ENCODE measurements at places on chromosomes 6 and 20.

DNA sequence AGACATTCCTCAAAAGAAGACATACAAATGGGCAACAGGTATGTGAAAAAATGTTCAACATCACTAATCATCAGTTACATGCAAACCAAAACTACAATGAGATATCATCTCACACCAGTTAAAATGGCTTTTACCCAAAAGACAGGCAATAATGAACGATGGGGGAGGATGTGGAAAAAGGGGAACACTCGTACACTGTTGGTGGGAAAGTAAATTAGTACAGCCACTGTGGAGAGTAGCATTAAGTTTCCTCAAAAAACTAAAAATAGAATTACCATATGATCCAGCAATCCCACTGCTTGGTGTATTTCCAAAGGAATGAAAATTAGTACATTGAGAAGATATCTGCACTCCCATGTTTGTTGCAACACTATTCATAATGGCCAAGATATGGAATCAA, 8.6 kb upstream of the TMEM170B start:
- DNase-seq: no peak

GRCh38 chr20:61520893-61521460, 268.9 kb downstream of the CDH4 start:
- no peak for DNase-seq

DNA sequence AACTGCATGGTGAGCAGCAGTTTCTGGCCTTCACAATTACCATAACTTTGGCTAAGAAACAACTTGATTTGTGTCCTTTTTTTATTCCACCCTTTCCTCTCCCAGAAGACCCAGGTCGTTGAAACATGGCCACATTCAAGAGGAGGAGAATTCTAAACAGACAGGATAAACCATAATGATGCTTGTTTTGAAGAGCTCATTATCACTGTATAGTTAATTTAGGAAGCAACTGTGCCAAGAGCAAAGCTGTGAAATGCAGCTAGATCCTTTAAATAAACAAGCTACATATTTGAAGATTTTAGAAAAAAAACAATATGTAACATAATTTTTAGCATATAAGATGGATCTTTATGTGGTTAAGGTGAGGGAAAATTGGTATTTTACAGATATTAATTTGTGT, 104.5 kb downstream of the KLHL32 start:
- DNase-seq: no peak

- DNase-seq: no peak
These were observed 16.9 kb upstream of the ZSCAN16 start for GRCh38 chr6:28107506-28107905.

GRCh38 chr20:47133809-47134456, 222.6 kb downstream of the ZMYND8 start:
- no peak for DNase-seq

DNA sequence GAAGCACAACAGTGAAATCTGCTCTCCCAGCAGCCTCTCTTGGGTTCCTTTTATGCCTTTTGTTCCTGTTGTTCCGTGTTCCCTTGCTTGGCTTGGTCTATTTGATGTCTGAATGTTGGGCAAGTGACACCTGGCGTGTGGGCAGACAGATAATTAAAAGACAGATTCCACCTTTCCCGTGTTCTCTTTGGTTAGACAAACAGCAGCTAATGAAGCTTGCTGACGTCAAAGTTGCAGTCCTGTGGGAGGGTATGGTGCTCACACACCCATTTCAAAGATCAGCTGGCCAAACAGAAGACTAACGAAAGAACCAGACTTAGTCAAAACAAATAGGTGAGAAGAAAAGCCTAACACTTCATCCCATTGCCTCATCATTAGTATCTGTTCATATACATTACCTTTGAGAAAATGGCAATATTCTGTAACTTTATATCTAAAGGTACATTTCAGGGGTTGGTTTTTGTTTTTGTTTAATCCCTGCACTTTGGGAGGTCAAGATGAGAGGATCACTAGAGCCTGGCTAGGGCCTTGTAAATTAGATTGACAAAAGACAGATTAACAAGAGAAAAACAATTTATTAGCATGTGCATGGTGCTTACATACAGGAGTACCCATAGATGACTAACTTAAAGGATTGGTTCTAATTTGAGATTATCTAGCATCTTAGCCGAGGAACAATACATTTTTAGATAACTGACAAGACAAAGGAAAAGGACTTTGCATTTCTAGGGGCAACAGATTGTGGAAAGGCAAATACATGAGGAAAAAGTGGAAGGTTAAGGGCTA, 48.9 kb upstream of the TNFRSF21 start:
- DNase-seq: no peak

DNA sequence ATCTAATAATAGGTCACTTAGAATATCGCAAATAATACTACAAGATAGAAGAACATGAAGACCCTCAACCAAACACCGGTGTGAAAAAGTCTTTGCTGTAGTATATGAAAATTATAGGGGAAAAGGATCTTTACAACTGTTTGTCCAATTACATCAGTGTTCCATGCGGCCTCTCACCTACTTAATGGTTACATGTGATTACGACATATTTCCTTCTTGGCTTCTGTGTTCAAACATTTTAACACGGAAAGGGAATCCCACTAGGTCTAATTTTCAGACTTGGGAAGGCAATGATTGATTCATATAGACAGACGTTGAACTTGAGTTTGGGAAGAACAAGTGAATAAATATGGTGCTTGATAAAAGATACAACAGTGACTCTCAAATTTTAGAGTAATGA, 273.4 kb downstream of the KIF16B start:
- DNase-seq: no peak

DNA sequence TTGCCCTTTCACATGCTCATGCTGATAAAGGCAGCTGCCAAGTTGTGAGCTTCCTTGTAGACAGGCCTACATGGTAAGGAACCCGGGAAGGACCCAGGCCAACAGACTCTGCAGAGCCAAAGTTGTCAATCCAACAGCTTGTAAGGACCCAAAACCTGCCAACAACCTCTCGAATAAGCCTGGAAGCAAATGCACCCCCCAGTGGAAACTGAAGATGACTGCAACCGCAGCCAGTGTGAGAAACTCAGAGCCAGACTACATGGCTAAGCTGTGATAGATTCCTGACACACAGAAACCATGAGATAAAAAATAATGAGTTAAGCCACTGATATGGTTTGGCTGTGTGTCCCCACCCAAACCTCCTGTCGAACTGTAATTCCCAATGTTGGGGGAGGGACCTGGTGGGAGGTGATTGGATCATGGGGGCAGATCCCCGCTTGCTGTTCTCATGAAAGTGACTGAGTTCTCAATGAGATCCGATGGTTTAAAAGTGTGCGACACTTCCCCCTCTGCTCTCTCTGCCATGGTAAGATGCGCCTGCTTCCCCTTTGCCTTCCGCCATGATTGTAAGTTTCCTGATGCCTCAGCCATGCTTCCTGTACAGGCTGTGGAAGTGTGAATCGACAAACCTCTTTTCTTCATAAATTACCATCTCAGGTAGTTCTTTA, 18.8 kb upstream of the CLPSL2 start:
- no peak for DNase-seq

- DNase-seq: no peak
These were observed 1216.2 kb upstream of the CITED2 start for GRCh38 chr6:140590641-140591040.

- no peak for DNase-seq
These were observed 10.9 kb downstream of the SPATS1 start for GRCh38 chr6:44353336-44353735.

- DNase-seq: no peak
These were observed 159.8 kb upstream of the ARID1B start for GRCh38 chr6:156617376-156617775.

DNA sequence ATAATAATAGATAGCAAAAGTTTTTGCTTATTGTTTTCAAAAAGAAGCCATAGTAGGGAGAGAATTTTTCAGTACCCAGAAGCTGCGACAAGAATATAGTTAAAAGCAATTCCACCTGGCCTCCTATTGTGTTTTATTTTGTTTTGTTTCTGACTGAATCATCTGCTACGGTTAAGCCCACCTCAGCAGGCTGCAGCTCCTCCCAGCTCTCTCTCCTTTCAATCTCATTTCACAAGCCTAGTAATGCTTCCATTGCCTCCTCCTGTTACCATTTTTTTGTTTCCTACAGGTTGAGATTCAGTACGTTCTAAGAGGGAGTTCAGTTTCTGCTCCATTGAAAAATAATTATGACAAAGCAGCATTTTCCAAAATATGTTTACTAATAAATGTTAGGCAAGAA, 77.9 kb downstream of the PCSK2 start:
- no peak for DNase-seq

GRCh38 chr20:51176446-51176845, 153.5 kb upstream of the KCNG1 start:
- DNase-seq: no peak

- no peak for DNase-seq
These were observed 3.5 kb downstream of the SUMO4 start for GRCh38 chr6:149403534-149403933.

DNA sequence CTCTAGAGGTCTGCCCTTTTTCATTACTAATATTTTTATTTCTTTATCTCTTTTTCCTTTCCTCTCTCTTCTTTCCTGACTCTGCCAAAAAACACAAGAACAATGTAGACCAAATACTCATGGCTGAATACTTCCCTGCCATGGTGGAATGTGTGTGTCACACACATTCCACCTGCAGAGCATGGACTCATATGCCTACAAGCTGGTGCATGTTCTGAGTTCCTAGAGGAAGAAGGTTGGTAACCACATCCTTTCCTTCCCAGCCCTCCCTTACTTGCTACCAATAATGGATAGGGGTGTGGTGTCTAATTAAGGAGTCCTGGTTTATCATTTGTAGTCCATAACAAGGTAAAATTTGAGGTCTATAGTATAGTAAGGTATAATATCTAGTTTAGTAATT, 15.2 kb upstream of the CST9L start:
- no peak for DNase-seq

- DNase-seq: peak; percentile 12
These were observed at the start of gene BMP2 for GRCh38 chr20:6767536-6768227. Gene BMP2 (plus strand): TSS chr20:6767686. CDS start chr20:6770127, 2,441 bp downstream.

- no peak for DNase-seq
These were observed 2.6 kb downstream of the NCOA5 start for GRCh38 chr20:46087161-46087560.

All from tibial nerve (tissue), 4 donors.